ENCODE measurements at places on chromosomes 6 and 20.

GRCh38 chr6:125952764-125953501, 3.6 kb upstream of the HINT3 start:
- no peak for DNase-seq

DNA sequence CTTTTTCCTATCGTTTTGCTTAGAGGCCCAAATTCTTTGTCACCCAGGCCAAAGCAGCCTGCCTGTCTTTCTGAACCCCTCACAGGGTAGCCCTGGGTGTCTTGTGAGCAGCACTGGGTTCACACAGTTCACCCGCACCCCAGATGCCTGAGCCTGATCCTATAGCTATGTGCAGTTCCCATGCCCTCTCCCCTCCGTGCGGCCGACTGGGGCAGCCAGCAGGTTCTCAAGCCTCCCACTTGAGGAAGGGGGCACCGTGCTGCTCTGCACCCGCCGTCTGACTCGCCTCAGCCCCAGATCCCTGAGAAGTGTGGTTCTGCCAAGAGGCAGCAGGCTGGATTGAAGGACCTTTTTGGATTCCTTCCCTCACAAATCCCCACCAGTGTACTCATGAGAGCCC, 89.0 kb downstream of the PSMB1 start:
- no peak for DNase-seq

DNA sequence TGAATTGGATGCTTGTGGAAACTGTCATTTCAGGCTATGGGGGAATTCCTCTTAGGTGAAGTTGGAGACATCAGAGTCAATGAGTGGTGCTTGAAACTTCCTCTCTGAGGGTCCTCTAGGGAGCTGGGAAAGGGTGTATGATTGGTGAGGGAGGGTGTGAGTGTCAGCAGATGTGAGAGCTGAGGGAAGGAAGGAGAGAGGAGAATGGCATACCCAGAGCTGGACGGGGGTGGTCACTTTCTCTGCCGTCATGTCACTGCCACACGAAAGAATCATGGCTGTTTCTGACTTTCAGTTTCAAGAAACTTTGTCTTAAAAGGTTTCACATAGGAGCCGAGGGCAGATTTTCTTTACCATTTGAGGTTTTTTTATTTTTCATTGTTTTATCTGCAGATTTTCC, 50.3 kb downstream of the DEK start:
- no peak for DNase-seq

- no peak for DNase-seq
Measured at GRCh38 chr6:14266266-14266665, 148.7 kb downstream of the CD83 start.

DNA sequence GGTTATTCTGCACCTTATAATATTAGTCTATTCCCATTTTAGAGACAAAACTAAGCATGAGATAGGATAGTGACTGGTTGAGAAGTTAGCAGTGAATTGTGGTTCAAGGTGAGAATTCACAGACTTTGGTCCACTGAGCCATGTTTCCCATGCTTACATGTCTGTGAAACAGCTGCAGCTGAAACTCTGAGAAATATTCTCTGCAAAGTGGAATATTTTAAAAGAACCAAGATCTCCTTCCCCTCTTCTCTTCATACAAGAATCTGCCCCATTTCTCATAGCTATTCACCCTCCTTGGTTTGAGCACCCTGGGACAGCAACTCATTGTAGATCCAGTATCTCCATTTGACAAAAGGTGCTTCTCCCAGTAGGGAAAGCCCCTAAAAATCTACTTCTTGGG, 70.2 kb upstream of the TMEM170B start:
- DNase-seq = no peak

GRCh38 chr6:129130959-129131681, 248.2 kb downstream of the LAMA2 start:
- DNase-seq = no peak

DNA sequence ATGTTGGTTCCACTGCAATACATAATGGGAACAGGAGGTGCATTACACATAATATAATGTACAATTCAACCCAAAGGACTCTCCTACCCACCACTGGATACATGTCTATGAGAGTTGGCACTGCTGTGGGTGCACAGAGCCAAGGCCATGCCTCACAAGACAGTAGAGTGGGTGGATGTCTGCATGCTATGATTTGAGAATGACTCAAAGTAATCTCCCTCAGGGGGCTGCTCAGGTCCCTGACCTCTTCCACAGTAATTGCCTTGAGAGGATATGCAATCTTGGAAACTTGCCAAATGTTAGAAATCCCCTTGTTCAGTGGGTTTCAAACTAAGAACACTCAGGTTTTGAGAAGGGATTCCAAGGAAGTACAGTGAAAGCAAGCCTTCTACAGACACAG, 79.0 kb downstream of the ANKEF1 start:
- DNase-seq = no peak

DNA sequence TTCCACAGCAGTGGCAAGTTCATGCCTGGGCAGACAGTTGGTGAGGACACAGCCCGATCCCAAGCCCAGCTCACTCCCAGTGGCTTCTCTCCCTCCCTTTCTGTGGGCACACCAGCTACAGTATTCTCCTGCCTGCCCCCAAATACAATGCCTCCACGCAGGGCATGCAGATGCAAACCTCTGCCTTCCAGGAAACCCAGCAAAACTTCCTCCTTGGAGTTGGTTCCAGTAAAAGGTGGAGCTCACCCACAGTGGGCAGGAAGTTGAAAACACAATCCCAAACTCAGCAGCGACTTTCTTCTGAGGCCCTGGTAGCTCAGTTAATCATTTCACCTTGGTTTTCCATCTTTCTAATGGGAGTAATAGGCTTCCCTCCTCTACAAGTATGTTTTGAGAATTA, 93.7 kb downstream of the LY86 start:
- no peak for DNase-seq

GRCh38 chr6:28258877-28259777, at the start of gene NKAPL:
TSS of gene NKAPL (plus strand) at chr6:28259297. CDS start at chr6:28259372, 75 bp downstream.
- no peak for DNase-seq

GRCh38 chr20:24834310-24834709, 114.8 kb upstream of the CST7 start:
- no peak for DNase-seq

DNA sequence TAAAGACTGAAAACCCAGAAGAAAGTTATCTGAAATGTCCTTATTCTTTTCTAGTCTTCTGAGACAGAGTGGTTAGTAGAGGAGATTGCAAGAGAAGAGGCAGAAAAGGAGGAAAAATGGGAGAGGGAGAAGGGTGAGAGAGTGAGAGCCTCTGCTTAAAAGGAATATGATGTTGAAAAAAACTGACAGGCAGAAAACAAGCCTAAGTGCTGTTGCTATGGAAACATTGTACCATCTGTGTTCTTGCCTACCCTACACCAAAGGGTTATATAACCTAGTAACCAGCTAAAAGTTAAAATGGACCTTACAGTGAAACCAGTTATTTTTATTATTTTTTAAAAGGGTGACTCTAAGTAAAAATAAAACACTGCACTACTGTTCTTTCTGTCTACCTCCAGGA, 28.3 kb upstream of the SH3BGRL2 start:
- no peak for DNase-seq

DNA sequence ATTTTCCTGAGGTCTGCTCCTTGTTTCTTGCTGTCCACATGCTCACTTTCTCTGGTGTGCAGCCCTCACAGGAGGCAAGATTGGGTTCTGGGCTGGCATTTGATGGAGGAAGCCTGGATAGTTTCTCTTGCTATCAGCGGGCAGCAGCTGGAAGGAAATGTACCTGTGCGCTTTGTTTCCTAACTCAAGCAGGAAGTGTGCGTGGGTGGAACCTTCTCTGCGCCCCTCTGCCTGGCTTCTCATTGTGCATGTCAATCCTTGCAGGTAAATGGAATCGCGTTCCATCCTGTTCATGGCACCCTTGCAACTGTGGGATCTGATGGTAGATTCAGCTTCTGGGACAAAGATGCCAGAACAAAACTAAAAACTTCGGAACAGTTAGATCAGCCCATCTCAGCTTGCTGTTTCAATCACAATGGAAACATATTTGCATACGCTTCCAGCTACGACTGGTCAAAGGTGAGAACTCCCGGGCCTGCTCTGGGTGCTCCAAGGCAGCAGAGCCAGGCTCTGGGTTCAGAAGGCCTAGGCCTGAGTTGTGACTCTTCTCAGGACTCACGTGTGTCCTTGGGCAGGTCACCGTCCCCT, 16.8 kb upstream of the RBM38 start:
- DNase-seq = no peak

GRCh38 chr6:1409774-1410465, 20.5 kb downstream of the FOXF2 start:
- no peak for DNase-seq

GRCh38 chr6:82017288-82017687, 230.3 kb downstream of the IBTK start:
- no peak for DNase-seq

- no peak for DNase-seq
Measured at GRCh38 chr20:22556565-22557056, 27.8 kb downstream of the FOXA2 start.

DNA sequence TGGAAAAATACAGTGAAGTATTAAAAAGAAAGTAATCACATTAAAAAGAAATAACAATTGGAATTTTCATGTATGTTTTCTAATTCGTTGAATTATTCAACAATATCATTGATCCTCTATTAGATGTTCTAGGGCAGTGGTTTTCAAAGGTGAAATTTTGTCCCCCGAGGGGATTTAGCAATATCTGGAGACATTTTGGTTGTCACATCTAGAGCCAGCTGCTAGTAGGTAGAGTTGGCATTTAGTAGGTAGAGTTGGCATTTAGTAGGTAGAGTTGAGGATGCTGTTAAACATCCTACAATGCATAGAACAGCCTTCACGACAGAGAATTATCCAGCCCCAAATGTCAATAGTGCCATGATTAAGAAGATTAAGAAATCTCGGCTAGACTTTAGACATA, 173.7 kb downstream of the BCAS1 start:
- DNase-seq = no peak

DNA sequence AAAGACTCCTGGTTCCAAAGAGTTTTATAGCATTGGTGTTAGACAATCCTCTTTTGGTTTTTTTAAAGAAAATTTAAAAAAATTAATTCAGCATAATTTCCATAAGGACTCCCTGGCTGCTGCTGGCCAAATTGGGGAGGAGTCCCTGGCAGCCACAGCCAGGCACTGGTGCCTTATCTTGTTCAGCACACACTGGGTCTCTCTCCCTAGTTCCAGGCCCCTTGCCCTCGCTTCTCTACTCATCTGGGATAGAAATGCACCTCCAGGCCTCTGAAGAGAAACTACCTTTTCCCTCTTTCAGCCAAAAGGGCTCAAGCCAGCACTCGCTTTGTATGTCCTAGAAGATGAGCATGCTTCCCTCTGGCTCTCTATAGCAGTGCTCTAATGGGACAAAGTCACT, 13.4 kb upstream of the MAPK13 start:
- no peak for DNase-seq

GRCh38 chr20:62691487-62691886, 17.1 kb upstream of the NTSR1 start:
- no peak for DNase-seq

DNA sequence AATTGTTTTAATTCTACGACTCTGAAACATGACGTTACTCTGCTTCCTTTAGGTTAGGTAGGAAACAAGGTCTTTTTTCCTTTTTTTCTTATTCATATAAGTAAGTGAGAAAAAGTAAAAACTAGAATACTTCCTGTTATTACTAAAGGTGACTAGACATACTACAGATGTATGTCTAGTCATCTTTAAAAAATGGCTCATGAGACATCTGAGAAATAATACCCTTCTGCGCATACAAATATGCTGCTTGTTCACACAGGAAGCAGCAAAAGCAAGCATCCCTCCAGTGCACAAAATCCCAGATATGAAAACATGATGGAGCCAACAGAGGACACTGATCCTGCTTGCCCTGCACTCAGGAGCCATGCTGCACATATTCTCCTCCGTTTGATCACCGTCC, 699.1 kb downstream of the EPM2A start:
- DNase-seq = no peak

DNA sequence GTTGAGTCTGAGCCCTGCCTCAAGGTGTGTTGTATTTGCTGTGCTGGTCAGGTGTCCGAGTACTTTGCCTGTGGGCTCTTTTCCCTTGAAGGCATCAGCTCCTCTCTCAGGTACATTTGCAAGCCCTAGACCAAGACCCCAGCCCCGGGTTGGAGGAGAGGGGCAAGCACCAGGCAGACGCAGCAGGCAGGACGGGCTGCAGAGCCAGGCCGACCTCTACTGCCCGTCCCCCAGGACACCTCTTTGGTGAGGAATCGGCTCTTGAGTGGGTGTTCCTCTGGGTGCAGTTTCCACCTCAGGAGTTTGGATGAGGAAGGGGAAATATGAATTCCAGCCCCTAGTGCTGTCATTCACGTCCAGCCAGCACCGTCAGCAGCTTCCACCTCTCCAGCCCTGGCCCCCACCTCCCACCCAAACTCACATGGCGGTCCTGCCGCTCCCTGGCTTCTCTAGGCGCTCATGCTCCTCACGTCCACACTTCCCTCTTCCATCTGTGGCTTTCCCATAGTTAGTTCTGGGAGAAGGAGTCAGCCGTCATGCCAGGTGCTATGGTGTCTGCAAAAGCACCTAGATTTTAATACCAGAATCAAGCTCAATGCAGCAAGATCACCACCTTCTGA, 183.9 kb downstream of the DLL1 start:
- DNase-seq = no peak

- DNase-seq = no peak
Measured at GRCh38 chr6:52597738-52598122, 20.9 kb upstream of the TRAM2 start.

DNA sequence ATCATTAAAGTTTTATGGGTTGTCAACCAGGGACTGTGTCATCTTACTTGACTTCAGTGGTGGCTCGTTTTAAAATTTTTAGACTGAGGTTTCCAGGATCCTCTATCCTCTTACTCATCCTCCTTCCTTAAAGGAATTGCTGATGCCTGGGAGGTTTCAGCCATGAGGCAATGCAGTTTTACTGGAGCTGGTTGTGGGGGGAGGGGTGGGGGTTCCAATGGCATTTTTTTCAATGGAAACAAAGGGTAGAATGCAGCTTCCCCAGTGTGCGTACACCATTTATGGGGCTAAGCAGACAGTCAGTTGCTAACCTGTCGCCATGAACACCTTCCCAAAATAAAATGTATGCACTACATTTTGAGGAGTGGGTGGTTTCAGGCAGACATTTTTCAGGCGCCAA, 88.0 kb downstream of the METTL24 start:
- no peak for DNase-seq

DNA sequence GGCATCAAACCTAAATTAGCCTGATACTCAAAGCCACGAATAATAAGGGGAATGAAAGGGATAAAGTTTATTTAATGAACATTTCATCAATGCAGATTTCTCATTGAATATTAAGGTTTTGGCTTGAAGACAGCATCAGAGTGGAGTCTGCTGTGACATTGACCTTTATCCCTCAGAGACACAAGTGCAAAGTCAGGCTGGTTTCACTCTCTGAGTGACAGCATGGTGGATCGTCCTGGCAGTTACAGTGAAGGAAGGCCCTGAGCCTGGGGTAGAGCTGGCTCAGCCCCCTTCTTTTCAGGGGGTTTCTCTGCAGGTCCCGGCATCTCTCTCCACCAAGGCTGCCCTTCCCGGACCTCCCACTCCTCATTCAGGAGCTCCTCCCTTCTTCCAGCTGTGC, 503.1 kb downstream of the PREX1 start:
- no peak for DNase-seq

GRCh38 chr6:45718131-45718530, 297.5 kb downstream of the CLIC5 start:
- DNase-seq = no peak

All from stimulated activated CD8-positive, alpha-beta memory T cell treated with anti-CD3 and anti-CD28 coated beads, Interleukin-7, amount 100 ng/mL, for 24 hours (primary cell).